ENCODE measurements at places on chromosomes 2 and 18.

- no peak for DNase-seq
These were observed 21.6 kb downstream of the ASAP2 start for GRCh38 chr2:9228088-9228751.

DNA sequence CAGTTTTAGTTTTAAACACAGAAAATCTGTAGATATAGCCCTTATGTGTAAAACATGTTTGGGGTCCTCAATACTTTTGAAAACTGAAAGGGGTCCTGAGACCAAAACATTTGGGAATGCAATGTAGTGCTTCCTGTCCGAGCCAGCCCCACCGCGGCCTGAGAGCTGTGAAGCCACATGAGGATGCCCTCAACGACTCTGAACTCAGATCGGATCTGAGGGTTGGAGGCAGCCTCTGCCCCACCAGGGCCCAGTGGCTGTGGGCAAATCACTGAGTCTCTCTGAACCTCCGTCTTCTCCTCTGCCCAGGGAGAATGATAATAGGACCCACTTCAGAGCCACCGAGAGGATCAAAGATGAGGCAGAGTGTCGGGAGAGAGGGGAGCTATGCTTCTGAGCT lies 33.4 kb upstream of the HPCAL1 start:
- no peak for DNase-seq

DNA sequence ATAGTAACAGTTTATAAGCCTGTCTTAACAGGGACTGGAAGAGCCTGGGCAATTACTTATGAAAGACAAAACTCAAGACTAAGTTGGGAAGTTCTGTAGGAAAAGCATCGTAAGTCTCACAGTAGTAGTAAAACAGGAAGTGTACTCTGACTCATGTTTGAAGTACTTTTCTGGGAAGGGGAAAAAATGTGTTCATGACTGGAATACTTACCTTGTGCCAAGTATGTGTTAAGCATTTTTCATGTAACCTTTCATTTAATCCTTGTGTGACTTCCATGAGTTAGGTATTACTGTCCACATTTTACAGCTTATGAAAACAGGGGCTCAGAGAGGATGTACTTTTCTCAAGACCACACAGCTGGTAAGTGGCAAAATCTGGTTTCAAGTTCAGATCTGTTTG lies 13.7 kb upstream of the SKOR2 start:
- DNase-seq, result no peak

GRCh38 chr2:202762556-202762955 lies 109.0 kb downstream of the ICA1L start:
- DNase-seq, result no peak

DNA sequence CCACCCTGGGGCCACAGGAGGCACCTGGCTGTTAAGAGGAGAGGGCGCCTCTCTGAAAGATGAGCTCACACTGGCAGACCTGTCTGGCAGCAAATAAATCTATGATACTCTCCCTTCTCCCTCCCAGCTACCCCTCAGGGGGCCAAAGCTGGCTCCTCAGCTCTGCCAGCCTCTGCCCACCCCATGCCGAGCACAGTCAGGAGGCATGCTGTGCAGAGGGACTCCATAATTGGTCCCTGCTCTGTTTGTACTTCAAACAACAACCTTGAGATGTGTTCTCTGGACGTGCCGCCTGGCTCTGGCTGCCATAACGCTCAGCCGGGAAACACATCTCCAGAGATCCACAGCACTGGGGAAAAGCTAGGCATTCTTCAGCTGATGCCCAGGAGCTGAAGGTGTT lies 126.7 kb downstream of the GALNT14 start:
- DNase-seq, result no peak

- DNase-seq, result peak; percentile 34
These were observed at the start of gene FBXO41 for GRCh38 chr2:73284296-73285158. Gene FBXO41, minus strand, starts transcription at chr2:73284478. Its CDS starts 14,848 bp downstream, at chr2:73269630.

GRCh38 chr2:186099826-186100225 lies 361.2 kb downstream of the FSIP2 start:
- no peak for DNase-seq

GRCh38 chr2:12929758-12930157 lies 213.0 kb downstream of the TRIB2 start:
- no peak for DNase-seq

DNA sequence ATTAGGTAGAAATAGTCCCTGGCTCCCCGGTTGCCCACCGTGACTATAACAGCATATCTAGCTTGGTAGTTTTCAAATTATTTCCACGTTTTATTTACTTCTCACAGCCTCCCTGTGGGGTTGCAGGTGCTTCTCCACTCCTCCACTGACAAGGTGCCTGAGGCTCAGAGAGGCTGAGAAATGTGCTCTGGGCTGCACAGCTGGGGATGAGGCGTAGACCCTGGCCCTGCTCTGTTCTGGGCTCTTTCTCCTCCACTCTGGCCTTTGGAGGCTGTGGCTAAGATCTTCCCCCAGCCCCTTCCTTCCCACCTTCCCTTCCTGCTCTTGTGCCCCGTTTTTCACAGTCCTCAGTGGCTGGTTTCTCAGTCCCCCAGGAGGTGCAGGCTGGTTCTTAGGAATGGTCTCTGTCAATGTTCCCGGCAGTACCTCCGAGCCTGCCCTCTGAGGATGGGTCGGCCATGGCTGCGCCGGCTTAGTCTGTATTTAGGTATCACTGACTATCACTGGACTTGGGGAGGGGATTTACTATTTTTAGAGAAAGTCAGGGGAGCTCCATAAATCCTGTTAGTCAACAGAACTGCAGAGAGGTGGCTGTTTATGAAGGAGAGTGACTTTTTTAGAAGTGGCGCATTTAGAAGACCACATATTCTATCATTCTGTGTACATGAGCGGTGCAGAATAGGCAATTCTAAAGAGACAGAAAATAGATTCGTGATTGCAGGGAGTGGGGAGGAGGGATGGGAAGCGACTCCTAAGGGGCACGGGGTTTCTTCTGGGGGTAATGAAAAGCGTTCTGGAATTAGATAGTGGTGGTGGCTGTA lies 35.0 kb downstream of the HPCAL1 start:
- no peak for DNase-seq

DNA sequence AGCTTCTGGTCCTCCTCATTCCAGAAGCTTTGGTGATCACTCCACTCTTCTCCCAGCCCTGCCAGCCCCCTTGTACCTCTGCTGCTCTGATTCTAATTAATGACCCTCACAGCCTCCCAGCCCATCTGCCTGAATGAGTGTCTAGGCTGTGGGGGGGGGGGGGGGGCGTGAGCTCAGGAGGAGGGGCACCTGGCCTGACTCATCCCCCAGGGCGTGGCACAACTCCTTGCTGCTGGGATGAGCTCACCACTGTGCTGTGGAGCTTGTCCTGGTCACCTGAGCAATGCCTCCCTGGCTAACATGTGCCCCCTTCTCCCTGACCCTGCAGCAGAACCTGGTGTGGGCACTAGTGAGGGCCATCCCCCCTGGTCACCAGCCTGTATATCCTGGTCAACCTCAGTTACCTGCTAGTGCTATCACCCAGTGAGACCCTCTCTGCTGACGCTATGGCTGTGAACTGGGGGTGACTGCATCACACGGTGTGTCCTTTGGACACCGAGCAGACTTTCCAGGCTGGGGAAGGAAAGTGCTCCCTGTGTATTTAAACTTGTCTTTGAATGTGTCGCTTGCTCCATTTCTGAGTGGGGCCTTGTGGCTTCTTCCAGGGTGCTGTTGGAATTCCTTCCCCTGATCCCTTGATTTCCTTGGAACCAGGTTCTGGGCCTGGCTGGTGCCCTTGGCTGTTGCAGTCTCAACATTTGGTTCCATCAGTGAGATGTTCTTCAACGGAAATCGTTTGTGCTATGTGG lies 41.5 kb upstream of the PUM2 start:
- DNase-seq, result no peak

- no peak for DNase-seq
These were observed 293.0 kb upstream of the SPHKAP start for GRCh38 chr2:228474466-228474865.

DNA sequence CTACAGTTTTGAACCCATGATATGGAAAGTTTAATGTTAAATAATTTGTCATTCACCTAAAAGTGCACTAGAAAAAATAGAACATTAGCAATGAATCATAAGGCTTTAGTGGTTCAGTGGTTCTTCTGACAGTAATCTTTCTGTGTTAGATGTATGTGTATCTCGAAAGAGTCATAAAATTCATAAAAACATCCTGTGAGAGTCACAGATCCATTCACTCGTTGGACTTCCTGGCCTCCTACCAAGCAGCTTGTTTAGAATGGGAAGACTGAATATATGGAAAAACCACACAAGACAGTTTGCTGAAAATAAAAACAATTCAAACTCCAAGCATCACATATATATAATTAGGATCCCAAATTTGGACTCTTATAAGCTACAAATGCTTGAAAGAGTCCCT lies 34.8 kb downstream of the ADNP2 start:
- no peak for DNase-seq

- DNase-seq, result no peak
These were observed 13.5 kb upstream of the REL start for GRCh38 chr2:60867848-60868247.

- no peak for DNase-seq
These were observed 66.6 kb downstream of the MTCL1 start for GRCh38 chr18:8771930-8772329.

- no peak for DNase-seq
These were observed 164.4 kb downstream of the DDX1 start for GRCh38 chr2:15756011-15756550.

DNA sequence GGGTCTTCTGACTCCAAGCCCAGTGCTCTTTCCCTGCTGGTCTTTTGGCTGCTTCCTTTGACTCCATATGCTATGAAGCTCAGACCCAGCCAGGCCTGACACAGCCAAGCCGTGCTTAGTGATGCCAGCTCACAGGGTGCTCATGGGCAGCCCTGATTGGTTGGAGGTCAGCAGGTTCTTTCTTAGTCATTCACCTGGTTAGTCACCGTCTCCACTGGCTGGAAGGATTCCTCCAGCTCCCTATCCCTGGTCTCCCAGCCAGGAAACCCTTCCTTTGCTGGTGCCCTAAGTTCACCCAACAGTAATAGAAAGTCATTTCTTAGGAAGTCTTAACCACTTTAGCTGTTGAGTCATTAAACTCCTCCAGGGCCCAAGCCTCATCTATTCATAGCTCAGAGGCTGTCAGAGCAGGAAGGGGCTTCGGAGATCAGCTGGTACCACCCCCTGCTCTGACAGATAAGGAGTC lies 3.9 kb downstream of the KCNK3 start:
- no peak for DNase-seq

DNA sequence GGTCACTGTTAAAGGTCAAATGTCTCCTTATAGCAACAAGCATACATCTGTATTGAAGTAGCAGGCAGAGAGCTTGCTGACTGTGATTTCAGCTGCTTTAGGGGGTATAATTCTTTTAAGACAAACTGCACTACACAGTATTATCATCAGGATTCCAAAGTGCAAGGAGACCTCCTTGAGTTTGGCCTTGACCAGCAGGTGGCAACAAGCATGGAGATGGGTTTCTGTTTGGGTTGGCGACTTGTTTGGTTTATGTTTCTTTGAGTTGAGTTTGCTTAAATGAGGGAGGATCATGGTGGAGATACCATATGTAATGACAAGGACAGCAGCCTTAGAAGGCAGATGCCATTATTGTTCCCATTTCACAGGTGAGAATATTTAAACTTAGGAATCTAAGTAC lies 681.0 kb upstream of the ID2 start:
- DNase-seq, result no peak

DNA sequence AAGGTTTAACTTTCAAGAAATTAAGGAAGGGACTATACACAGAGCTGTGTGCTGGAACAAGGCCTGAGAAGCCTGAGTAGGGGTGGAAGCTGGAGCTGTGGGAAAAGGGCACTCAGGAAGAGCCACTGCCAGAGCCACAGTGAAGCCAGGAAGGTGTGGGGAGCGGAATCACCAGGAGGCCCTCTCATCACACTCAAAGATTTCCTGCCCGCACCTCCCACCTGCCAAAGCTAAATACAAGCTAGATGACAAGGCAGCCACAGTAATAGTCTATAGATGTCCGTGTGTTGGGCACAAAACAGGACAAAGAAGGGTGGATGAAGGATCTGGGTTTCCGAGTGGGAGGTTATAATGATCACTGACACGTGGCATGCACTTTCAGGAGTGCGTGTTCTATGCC lies 126.0 kb downstream of the ZNF532 start:
- DNase-seq, result no peak

GRCh38 chr2:33859811-33860461 lies 260.8 kb upstream of the FAM98A start:
- no peak for DNase-seq

DNA sequence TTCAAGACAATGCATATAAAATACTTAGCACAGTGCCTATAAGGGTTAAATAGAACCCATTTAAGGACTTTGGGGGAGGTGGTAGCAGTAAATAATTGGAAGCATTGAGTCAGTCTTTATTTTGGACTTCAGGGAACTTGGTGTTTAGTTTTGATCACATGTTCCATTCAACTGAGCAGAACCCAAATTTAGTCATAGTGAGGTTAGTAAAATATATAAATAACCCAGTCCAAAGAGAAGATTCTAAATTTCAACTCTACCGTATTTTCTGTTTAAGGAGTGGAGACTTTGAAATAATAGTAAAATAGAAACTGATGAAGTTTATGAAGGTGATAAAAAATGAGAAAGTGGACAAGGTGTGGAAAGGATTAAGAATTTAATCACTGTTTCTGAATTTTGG lies 19.7 kb downstream of the TWSG1 start:
- no peak for DNase-seq

DNA sequence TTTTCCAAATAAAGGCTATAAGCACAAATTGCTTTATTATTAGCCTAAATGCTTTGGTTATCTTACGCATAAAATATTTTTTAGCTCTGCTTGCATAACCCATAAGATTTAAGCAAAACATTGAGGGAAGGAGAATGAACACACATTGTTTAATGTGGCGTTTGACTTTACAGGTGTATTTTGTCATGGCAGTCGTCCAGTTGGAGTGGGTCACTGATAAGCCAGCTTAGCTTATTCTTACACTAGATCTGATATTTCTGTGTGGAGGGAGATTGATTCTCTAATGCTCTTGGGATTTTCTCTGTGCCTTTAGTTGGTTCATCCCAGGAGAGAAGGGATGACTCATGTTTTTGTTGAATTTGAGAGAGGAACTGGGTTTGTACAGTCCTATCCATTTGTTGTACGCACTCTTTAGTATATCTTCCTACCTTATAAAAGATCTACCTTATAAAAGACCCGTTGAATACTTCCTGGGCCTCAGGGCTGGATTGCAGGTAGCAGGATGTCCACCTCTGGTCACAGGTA lies 47.5 kb upstream of the ACYP2 start:
- DNase-seq, result no peak

DNA sequence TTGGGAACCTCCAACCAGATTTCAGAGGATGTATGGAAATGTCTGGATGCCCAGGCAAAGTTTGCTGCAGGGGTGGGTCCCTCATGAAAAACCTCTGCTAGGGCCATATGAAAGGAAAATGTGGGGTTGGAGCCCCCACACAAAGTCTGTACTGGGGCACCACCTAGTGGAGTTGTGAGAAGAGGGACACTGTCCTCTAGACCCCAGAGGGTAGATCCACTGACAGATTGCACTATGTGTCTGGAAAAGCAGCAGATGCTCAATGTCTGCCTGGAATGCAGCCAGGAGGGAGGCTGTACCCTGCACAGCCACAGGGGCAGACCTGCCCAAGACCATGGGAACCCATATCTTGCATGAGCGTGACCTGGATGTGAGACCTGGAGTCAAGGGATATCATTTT lies 573.7 kb upstream of the NXPH2 start:
- no peak for DNase-seq
